ENCODE measurements at places on chromosomes 1 and 21.
A peak's percentile ranks its signal among the peaks of the same experiment; 100 is the strongest.

DNA sequence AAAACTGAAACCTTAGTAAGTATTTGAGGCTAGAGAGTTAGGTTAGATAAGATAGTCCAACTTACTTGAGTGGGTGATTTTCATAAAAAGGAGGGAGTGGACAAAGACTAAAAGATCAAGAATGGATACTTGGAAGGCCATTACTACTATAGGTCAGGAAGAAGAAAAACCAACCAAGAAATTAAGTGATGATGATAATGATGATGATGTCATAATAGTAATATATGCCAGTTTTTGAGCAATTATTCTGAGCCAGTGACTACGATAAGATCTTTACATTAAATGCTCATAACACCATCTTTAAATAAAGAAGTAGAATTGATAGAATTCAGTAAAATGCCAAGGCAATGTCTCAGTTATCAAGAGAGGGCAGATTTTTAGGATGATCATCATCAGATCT, 430.7 kb upstream of the ADAMTS5 start:
- no peak for DNase-seq

DNA sequence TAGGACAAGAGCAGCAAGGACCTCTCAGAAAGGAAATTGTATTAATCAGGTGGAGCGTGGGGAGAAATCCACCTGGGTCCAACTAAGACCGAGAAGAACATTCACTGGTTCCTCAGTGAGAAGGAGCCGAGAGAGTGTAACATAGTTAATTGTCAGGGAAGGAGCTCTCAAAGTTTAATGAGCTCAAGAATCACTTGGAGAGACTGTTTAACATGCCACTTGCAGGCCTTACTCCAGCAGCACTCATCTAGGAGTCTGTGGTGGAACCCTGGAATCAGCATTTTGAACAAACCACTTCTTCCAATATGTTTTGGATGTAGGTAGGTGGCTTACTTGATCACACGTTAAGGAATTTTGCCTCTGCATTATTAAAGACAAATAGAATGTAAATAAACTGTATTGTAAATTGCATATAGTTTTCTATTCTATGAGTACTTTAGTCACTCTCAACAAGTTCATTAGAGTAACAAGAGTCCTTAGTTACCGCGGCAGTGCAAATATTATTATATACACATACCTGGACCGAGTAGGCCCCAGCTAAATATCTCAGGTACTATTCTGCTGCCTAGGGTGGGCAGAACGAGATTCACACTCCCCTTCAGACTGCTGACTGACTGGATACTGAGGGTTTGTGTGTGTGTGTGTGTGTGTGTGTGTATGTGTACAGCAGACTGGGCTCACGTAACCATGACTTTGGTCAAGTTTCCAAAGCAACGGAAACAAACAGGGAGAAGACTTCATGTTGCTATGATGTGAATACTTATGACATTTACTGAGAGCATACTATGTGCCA, 203.2 kb upstream of the USP24 start:
- no peak for DNase-seq

- DNase-seq: no peak
These were observed 91.9 kb downstream of the HUNK start for GRCh38 chr21:31964692-31965091.

- DNase-seq: no peak
These were observed 24.2 kb downstream of the WDTC1 start for GRCh38 chr1:27258598-27258997.

DNA sequence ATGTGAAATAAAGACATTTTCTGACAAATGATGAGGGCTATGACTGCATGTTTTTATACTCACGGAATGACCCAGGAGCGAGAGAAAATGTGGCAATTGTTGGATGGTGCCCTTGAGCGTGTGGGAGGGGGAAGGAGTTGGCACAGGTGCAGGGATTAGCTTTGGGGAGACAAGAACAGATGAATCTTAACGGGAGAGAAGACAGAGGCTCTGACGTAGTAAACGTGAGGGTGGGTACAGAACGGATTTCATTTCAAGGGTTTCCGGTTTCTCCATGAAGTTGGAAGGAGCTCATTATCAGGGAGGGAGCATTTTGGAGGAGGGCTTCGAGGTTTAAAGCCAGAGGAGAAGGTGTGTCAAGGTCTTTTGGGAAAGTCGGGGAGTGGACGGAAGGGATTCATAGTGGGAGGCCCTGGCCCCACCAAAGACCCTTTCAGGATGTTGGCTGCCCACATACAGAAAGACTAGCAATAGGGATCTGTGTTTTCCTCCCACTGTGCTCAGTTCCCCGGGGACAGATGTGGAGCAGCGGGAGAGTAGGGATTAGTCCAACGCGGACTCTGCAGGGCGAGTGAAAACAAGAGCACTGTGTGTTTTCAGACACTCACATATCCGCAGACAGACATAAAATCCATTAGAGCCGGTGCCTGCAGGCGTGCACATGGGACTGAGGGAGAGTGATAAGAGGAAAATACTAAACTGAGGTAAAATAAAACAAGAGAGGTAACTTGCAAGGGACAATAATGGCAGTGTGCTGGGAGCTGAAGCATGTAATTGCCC, 584.1 kb downstream of the AJAP1 start:
- no peak for DNase-seq

GRCh38 chr1:210233216-210233494, 559 bp downstream of the SERTAD4 start:
- no peak for DNase-seq

- no peak for DNase-seq
These were observed 26.2 kb downstream of the EXTL2 start for GRCh38 chr1:100868364-100868995.

GRCh38 chr1:212329105-212329504, 43.9 kb downstream of the PPP2R5A start:
- DNase-seq: no peak

DNA sequence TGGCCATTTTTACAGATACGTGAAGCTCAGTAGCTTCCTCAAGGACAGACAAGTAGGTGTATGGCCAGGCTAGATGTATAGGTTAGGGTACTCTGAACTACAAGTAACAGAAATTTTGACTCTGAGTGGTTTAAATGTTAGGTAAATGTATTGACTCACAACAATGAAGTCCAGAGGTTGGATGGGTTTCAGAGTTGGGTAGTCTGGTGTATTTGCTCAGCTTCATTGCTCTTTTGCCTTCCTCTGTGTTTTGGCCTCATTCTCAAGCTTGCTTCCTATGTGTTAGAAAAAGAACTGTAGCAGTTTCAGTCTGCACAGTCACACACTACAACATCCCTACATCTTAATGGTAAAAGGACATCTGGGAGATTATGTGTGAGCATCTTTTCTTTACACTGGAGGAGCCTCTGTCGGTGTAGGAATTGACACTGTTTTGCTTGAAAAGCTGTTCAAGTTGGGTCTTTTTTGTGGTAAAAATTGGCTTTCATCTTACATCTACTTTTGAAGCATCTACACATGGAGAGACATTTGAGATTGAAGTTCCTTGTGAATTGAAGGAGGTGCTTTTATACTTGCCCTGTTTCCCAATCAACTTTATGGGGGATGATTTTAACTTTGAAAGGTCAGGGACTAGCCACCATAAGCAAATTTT, 64.4 kb downstream of the MAST2 start:
- DNase-seq: no peak

GRCh38 chr1:182279724-182280503, 111.7 kb downstream of the GLUL start:
- DNase-seq: peak; percentile 70

- no peak for DNase-seq
These were observed 4.8 kb downstream of the PTTG1IP start for GRCh38 chr21:44868707-44869106.

GRCh38 chr21:35399002-35399530, 350.0 kb upstream of the RUNX1 start:
- no peak for DNase-seq

GRCh38 chr21:29657240-29657989, 282.4 kb downstream of the GRIK1 start:
- no peak for DNase-seq

DNA sequence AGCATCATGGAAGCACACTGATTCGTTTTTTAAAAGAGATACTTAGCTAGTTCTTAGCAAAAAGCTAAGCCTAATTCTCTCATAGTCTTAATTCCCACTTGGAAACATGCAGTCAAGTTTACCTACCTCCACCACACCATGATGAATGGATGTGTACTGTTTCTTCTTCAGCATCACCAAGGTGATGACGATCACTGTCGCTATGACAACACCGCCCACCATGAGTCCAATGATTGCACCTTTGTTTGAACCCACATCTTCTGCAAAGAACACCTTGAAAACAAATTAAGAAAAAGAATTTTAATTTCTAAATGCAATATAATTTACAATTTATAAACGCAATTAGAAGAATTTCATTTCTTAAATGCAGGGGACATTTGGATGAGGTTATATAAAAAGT, 156.8 kb downstream of the GABPA start:
- no peak for DNase-seq

GRCh38 chr1:228265167-228265566, 57.3 kb downstream of the OBSCN start:
- DNase-seq: no peak

GRCh38 chr1:194056169-194056568, 869.8 kb upstream of the B3GALT2 start:
- no peak for DNase-seq

Data from psoas muscle (tissue), 8 donors.